GM13976 (cell line): ENCODE measurements at places on chromosomes 11 and 22.

DNA sequence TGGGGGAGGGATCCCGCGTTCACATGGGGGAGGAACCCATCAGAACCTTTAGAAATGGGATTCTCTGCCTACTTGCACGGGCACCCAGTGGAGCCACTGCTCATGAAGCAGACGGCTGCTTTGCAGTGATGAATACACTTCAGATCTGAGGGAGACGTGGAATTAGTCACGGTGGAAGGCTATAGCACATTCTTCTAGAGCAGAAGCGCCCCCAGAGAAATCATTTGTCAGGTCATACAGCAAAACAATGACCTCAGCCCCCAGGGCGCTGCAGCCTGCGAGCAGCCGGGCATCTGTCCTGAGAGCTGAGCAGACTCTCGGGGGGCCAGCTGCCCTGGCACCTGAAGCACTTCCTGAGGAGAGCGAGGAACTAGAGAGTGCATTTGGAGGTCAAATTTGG lies 12.7 kb downstream of the TP53AIP1 start:
- no peak for DNase-seq

GRCh38 chr22:20264614-20265452 lies 3.3 kb downstream of the RTN4R start:
- no peak for DNase-seq

DNA sequence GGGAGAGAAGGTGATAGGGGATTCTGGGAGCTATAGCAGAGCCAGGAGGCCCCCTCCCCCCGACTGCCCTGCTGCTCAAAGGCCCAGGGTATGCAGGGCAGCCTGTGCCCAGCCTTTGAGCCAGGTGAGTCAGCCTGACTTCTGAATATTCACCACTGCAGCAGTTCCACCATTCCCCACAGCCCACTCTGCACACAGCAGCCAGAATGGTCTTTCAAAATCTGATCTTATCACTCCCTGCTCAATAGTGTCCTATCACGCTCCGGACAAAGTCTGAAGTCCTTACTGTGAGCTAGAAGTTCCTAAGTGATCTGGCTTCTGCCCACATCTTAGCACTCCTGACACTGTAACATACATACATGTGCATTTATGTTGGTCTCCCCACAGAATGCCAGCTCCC lies 111.7 kb downstream of the BUD13 start:
- no peak for DNase-seq

DNA sequence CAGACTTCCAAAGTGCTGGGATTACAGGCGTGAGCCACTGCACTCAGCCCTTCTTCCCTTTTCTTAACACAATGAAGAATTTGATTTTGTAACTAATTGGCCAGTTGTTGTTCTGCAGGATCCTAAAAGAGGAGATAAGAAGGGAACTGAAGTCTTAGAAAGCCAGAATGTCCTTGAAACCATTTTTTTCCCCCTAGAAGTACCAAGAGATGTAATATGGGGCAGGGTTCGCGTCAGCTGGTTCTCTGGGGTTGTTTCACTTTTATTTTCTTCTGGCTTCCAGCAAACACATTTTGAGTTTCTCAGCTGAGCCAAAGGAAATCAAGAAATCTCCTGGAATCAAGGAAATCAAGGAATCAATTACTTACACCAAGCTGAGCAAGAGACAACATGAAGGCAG lies 7.6 kb upstream of the NUCB2 start:
- DNase-seq = no peak

- no peak for DNase-seq
Observed at GRCh38 chr11:111514216-111515031, at the start of gene HOATZ. HOATZ (plus strand) TSS chr11:111514778; CDS start chr11:111514785, 7 bp downstream.
